ENCODE measurements at places on chromosomes 1 and 21.

DNA sequence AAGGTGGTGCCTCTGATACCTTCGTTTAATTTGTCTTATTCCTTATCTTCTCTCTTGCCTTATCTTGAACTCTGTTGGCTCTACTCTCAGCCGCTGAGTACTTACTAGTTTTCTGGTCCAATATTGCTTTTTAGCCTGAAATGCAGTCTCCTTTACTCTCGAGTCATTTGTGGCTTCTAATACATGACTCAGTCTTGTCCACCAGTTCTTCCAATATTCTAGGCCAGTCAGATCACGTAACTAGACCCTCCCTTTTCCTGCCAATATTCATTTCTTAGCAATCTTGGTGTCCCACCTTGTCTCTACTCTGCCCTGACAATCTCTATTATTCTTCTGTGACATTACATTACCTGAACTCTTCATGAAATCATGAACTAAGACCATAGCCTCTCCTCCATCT, 555.8 kb downstream of the DPYD start:
- DNase-seq = no peak

DNA sequence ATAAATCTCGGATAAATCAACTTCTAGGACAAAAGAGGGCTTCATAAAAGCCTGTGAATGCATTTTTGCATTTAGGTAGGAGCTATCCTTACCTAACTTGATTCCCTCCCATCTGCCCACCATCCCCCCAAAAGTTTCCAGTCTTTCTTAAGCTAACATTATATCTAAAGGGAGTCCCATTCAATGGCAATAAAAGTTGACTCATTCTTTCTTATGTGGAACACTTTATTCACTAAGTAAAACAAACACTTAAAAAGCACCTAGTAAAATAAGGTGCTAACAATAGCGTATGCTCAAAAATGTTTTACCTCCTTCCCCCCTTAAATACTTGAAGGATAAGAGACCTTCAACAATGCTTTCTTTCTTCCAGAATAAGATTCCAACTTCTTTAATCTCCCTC, 83.8 kb downstream of the GON4L start:
- no peak for DNase-seq

DNA sequence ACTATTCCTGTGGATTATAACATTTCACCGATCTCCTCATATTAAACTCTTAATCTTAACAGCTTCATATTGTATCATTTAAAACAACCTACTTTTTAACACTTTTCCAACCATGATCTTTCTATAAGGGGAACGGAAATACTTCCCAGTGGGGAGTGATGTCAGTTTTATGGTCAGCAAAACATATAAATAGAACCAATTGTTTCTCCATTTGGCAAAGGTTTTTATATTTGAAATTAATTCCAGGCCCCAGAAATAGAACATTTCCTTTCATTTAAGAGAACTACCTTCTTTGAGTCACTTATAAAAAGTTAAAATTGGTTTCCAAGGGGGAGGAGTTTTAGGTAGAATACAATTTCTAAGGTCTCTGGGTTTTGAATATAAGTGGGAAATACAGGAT, 189.6 kb downstream of the TGFBR3 start:
- DNase-seq = no peak

GRCh38 chr1:208211921-208212843, 32.0 kb downstream of the PLXNA2 start:
- DNase-seq = no peak

- no peak for DNase-seq
These were observed 141.8 kb downstream of the HIVEP3 start for GRCh38 chr1:41776891-41777441.

- no peak for DNase-seq
These were observed 7.5 kb upstream of the KCNJ15 start for GRCh38 chr21:38249256-38249655.
